ENCODE measurements at places on chromosomes 2 and 18. TPM values are rescaled to one million over a fixed set of nuclear protein-coding genes. Genes with fewer than 3 reads are reported as not detected.
A peak's percentile ranks its signal among the peaks of the same experiment; 100 is the strongest.

DNA sequence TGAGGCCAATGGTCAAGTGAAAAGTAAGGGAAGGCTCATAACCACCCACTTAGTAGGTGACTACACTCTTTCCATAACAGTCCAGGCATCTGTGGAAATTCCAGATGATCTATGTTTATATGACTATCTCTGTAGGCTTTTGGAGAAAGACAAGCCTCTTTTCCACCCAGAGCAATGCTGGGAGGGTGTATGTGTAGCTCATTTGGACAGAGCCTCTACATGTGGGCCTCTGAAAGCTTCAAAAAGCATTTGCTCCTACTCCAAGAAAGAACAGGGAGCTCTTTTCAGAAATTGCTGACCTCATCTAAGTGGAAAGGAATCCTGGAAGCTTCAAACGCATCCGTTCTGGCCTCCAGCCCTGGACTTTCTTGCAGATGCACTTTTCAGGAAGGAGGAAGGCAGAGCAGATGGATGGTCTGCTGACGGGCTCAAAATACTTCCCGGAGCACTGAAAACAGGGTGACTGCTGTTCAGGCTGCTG, 308.7 kb downstream of the LRATD1 start:
- no peaks in the 10 kb centered on the region for H3K27me3 ChIP-seq
- no peaks in the 10 kb centered on the region for H3K36me3 ChIP-seq
- H3K4me1 ChIP-seq, result no peaks in the 10 kb centered on the region
- no peak overlapping the region for H3K4me3 ChIP-seq

DNA sequence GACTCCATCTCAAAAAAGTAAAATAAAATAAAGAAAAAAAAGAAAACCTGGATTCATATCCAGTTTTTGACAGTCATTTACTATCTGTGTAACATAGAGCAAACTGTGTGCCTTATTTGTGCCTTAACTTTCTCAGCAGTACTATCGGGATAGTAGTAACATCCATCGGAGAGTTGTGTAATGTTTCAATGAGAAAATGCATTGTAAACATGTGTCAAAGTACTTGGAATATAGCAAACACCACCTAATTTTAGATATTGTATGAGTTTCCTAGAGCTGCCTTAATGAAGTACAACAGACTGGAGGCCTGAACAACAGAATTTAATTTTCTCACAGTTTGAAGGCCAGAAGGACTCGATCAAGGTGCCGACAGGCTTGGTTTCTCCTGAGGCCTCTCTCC, 81.3 kb upstream of the CDC42EP3 start:
- no peaks in the 10 kb centered on the region for H3K36me3 ChIP-seq
- H3K27ac ChIP-seq, result no peak overlapping the region
- no peak overlapping the region for H3K4me3 ChIP-seq
- no peaks in the 10 kb centered on the region for H3K27me3 ChIP-seq
- no peak for DNase-seq
- no peaks in the 10 kb centered on the region for H3K4me1 ChIP-seq

DNA sequence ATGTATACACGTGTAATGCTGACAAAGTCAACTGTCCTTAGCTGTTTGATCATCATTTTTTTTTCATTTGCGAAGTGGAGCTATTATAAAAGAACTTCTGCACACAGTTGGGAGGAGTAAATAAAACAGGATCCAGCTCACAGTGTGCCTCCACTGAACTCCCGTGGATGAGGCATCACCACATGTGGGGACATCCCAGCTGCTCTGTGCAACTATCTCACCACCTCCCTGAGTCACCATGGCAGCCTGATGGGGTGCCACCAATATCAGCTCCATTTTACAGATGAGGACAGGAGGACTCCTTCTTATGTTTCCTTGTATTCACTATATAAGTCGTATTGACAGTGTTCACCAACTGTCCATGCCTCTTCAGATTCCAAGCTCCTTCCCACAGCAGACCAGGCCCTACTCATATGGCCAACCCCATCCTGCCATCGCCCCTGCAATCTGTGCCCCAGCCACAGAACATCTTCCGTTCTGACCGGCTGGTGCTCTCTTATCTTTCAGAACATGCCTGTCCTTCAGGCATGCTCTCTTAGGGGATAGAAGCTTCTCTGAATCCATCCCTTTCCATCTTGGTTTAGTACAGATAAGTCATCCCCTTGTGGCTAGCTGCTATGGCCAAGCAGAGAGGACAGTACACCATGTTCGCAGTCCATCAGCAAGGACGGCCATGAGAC, 288.1 kb downstream of the RNF144A start:
- no peaks in the 10 kb centered on the region for H3K36me3 ChIP-seq
- H3K4me1 ChIP-seq, result peaks cover under 1% of the 10 kb centered on the region
- no peak for DNase-seq
- no peaks in the 10 kb centered on the region for H3K27me3 ChIP-seq

DNA sequence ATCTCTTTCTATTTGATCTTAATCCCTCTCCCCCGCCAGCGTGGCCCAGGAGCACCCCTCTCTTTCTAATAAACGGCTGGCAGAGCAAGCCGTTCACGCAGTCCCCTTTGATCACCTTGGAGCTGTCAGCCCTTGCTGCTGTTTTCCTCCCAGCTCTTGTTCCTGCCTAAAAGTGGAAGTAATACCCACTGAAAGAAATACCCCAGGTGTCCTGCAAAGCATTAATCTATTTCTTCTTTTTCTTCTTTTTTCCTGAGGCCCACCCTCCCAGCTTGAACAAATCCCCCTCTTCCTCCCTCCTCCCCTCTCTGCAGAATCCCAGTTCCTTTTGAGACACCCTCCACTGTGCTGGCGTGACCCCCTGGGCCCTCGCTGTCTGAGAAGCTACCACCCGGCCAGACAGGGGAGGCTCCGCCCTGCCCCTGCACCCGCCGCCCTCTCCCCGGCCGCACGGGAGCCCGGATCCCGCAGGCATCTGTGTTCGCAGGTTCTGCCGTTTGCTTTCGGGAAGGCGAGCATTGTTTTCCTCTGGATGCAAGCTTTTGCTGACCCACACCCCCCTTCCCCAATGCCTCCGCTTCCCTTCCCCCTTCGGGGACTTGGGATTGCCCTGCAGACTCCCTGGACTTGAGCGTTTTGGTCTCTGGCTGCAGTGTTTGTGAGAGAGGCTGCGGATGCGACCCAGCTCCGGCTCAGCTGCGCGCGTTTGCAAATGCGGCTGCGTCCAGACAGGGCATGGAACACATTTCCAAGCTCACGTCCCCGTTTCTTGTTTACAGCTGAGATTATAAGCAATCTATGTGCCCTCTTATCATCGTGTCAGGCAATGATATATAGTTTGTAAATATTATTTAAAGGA, 631.5 kb downstream of the NYAP2 start:
- H3K27ac ChIP-seq, result no peak overlapping the region
- no peaks in the 10 kb centered on the region for H3K36me3 ChIP-seq
- peak; percentile 80 for DNase-seq
- H3K27me3 ChIP-seq, result no peaks in the 10 kb centered on the region
- peak overlapping the region; percentile 40 for H3K4me3 ChIP-seq

DNA sequence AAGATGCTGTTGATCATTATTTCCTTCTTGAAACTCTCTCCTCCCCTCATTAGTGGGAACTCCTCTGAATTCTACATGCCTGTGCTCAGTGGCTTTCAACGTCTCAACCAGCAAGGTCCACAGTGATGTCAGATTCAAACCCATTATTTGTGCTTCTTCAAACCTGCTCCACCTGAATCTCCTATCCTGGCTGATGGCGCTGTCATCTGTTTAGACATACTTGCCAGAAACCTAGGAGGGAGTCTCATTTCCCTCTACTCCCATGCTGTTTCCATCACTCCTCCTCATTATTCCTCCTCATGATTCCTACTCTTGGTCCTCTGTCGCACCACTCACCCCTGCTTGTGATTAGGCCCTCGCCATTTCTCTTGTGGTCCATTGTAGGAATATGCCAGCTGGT, 2.9 kb upstream of the LPIN2 start:
- no peaks in the 10 kb centered on the region for H3K4me1 ChIP-seq
- H3K27me3 ChIP-seq, result no peaks in the 10 kb centered on the region
- H3K27ac ChIP-seq, result no peak overlapping the region
- DNase-seq, result no peak

GRCh38 chr2:234241656-234242458, 191.4 kb downstream of the SPP2 start:
- no peaks in the 10 kb centered on the region for H3K36me3 ChIP-seq
- H3K27me3 ChIP-seq, result no peaks in the 10 kb centered on the region
- no peak overlapping the region for H3K4me3 ChIP-seq
- H3K4me1 ChIP-seq, result no peaks in the 10 kb centered on the region
- no peak overlapping the region for H3K27ac ChIP-seq
- no peak for DNase-seq

DNA sequence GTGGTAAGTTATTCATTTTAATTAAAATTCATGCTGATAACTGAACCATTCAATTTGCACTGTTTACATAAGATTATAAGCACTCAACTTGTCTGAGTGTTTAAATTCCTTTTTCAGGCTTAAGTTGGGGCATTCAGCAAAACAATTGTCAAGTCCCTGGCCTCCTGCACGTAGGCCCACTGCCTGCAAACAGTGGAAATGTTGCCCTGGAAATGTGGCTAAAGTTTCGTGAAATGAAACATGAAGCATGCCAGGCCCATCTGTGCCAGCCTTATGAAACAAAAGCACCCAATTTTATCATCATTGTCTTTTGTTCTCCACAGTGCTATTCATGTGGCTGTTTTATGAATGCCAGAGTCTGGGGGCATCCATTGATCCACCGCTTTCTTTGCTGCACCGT, 163.7 kb downstream of the PTGR3 start:
- H3K36me3 ChIP-seq, result no peaks in the 10 kb centered on the region
- no peaks in the 10 kb centered on the region for H3K4me1 ChIP-seq
- H3K27me3 ChIP-seq, result no peaks in the 10 kb centered on the region
- no peak overlapping the region for H3K27ac ChIP-seq
- no peak for DNase-seq

DNA sequence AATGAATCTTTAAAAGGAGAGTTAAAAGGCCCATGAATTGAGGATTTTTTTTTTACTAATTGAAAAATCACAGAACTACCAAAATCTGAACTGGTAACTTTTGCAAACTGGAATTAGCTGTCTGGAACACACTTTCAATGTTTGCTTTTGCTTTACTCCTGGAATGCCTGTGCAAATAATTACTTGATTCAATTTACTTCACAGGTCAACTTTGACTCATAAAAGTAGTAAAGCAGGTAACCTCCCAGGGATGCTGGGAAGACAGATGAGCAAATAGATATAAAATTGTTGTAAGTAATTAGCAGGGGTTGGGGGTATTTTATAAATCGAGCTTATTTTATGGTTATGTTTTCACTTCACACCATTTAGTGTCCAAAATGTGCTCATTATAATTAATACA, 398.3 kb upstream of the HNRNPA3 start:
- no peaks in the 10 kb centered on the region for H3K27me3 ChIP-seq
- H3K4me1 ChIP-seq, result no peaks in the 10 kb centered on the region

GRCh38 chr2:7023542-7023941, 106.3 kb downstream of the RNF144A start:
- no peaks in the 10 kb centered on the region for H3K4me1 ChIP-seq
- H3K4me3 ChIP-seq, result no peak overlapping the region
- H3K36me3 ChIP-seq, result no peaks in the 10 kb centered on the region

GRCh38 chr2:239807568-239807967, 217.6 kb downstream of the NDUFA10 start:
- H3K4me3 ChIP-seq, result no peak overlapping the region
- H3K36me3 ChIP-seq, result no peaks in the 10 kb centered on the region
- no peak overlapping the region for H3K27ac ChIP-seq
- no peak for DNase-seq

DNA sequence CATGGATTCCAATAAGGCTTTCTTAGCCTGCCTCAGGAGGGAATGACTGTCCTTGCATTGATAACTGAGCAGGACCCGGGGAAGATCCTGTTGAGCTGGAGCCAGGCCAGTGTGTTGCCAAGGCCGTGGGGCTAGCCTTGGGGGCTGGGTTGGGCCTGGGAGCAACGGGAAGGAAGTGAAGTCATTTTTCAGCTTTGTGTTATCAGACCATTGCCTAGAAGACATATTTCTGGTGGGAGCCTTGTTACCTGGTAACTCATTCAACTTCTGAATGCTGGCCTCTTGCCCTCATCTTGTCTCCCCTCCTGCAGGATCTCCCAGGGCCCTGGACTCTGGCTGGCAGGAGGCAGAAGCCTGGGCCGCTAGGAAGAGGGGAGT, 92.7 kb upstream of the MGAT5 start:
- H3K4me1 ChIP-seq, result no peaks in the 10 kb centered on the region
- no peaks in the 10 kb centered on the region for H3K36me3 ChIP-seq
- no peaks in the 10 kb centered on the region for H3K27me3 ChIP-seq
- DNase-seq, result no peak

DNA sequence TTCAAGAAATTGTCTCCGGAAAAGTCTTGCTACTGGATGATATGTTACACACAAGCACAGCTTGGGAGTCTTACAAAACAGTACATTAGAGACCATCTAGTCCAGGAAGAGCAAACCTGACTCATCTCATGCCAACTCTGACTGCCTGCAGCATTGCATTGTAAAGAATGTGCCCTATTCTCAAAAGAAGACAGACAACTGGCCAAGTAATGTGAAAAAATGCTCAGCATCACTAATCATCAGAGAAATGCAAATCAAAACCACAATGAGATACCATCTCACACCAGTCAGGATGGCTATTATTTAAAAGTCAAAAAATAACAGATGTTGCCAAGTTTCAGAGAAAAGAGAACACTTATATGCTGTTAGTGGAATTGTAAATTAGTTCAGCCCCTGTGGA, 42.7 kb upstream of the GORASP2 start:
- DNase-seq, result no peak
- H3K27me3 ChIP-seq, result no peaks in the 10 kb centered on the region
- no peaks in the 10 kb centered on the region for H3K4me1 ChIP-seq
- H3K27ac ChIP-seq, result no peak overlapping the region
- H3K4me3 ChIP-seq, result no peak overlapping the region
- H3K36me3 ChIP-seq, result no peaks in the 10 kb centered on the region

- H3K4me3 ChIP-seq, result peak overlapping the region; percentile 96
- no peaks in the 10 kb centered on the region for H3K36me3 ChIP-seq
- no peaks in the 10 kb centered on the region for H3K27me3 ChIP-seq
- no peaks in the 10 kb centered on the region for H3K4me1 ChIP-seq
- no peak for DNase-seq
Measured at GRCh38 chr2:163734881-163735684, 725 bp downstream of the FIGN start.

DNA sequence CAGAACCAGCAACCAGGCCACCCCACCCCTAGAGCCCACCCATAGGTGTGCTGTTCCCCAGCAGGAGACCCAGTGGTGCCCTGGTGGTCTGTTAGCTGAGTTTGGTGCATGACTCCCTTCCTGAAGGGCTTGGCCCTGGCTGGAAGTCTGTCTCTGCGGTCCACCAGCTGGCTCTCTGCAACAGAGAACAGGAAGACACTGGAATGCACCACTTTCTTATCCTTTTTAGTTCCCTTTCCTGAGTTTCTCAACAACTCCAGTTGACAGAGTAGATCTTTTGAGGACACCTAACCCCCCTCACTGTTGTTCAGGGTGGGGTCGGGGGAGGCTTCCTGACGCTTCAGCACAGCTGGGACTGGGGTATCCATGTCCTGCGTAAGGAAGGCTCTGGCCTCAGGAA, 11.9 kb upstream of the RPL37A start:
- H3K36me3 ChIP-seq, result peaks cover 1% of the 10 kb centered on the region
- H3K27ac ChIP-seq, result no peak overlapping the region
- peak; percentile 72 for DNase-seq
- H3K27me3 ChIP-seq, result no peaks in the 10 kb centered on the region
- no peaks in the 10 kb centered on the region for H3K4me1 ChIP-seq

- H3K27me3 ChIP-seq, result no peaks in the 10 kb centered on the region
- no peak overlapping the region for H3K27ac ChIP-seq
- H3K4me3 ChIP-seq, result no peak overlapping the region
- H3K36me3 ChIP-seq, result no peaks in the 10 kb centered on the region
- no peak for DNase-seq
- H3K4me1 ChIP-seq, result no peaks in the 10 kb centered on the region
Measured at GRCh38 chr2:102094917-102095316, 47.6 kb upstream of the IL1R1 start.

The TANC1 gene
- 58.3 TPM for total RNA-seq

The IMP4 gene
- total RNA-seq, result 47.0 TPM

The PLGLB2 gene
- total RNA-seq, result 0.62 TPM

The LONRF2 gene
- total RNA-seq, result 10.3 TPM

The KCNF1 gene
- total RNA-seq, result not detected

The TMEM198 gene
- 2.3 TPM for total RNA-seq

The RESP18 gene
- total RNA-seq, result not detected

The APCDD1 gene
- 10.9 TPM for total RNA-seq

The MC4R gene
- total RNA-seq, result not detected
